ENCODE measurements at places on chromosomes 2 and 18.

DNA sequence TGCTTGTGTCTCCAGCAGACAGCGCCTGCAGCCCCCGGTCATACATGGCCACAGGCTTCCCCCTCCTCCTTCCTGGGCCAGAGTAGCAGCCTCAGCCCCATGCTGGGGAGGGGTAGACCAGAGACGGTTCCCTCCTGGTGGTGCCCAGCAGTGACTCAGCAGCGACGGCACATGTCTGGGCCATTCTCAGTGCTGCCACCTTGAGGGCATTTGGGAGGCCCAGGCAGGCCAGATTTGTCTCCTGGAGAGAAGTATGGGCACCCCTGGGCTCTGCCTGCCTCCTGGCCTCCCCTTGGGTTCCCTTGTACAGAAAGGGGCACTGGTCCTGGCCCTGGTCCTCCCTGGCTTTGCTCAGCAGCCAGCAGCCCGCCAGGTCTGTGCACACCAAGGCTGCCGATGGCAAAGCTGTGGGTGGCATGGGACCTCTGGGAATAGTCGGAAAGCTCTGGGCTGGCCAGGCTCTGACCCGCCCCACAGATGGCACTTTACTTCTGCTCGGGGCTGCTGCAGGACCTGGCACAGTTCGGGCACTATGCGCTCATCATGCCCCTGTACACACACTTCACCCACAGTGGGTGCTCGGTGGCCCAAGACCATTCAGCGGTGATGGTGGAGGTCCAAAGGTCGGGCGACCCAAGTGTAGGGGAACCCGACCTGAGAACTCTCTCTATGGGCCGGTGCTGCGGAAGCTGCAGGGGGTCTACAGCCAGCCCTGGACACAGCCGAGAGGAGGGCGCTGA is 11.4 kb upstream of the ALPI start:
- no peak overlapping the region for H3K27ac ChIP-seq
- H3K27me3 ChIP-seq, result no peaks in the 10 kb centered on the region
- no peaks in the 10 kb centered on the region for H3K4me1 ChIP-seq
- no peaks in the 10 kb centered on the region for H3K36me3 ChIP-seq

- peak overlapping the region; percentile 71 for H3K27ac ChIP-seq
- H3K4me1 ChIP-seq, result peaks cover 25% of the 10 kb centered on the region
- no peaks in the 10 kb centered on the region for H3K27me3 ChIP-seq
- no peaks in the 10 kb centered on the region for H3K36me3 ChIP-seq
Measured at GRCh38 chr2:62189196-62189595, 6.7 kb upstream of the B3GNT2 start.

DNA sequence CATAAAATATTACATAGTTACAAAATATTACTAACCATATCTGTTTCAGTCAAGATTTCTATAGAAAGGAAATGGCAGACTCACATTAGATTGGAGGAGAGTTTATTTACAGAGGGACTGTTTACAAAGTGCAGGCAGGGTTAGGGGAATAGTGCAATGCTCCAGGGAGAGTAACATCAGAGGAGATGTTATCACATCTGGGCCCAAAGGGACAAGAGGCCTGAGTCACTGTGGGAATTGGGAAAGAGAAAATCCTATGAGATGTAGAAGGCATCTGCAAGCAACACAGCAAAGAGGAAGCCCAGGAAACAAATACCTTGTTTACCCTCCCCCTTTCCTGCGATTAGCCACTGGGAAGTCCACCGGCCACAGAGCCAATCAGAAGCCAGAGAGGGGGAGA is 227.3 kb upstream of the TANK start:
- peaks cover 6% of the 10 kb centered on the region for H3K4me1 ChIP-seq
- no peak overlapping the region for H3K4me3 ChIP-seq
- H3K27me3 ChIP-seq, result no peaks in the 10 kb centered on the region

DNA sequence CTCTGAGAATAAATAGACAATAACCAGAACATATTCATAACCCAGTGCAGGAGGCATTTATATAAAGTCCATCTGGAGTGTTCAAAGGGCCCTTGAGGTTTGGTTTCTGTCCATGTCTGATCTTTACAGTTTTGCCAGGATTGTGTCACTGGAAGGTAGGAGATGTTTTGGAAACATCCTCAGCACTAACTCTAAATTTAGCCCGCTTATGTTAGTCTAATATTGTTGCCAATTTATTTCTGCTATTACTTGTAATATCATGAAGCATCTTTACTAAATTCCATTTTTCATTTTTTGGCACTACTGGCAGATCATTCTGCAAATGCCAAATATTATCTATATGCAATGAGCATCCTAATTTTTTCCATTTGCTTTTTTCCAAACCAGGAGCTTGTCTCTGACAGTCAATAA is 22.4 kb upstream of the REV1 start:
- no peaks in the 10 kb centered on the region for H3K27me3 ChIP-seq
- H3K4me3 ChIP-seq, result no peak overlapping the region
- no peaks in the 10 kb centered on the region for H3K4me1 ChIP-seq

GRCh38 chr2:234488913-234489451 is 7.9 kb downstream of the ARL4C start:
- no peak overlapping the region for H3K27ac ChIP-seq
- H3K36me3 ChIP-seq, result no peaks in the 10 kb centered on the region
- DNase-seq, result no peak
- no peaks in the 10 kb centered on the region for H3K27me3 ChIP-seq
- no peaks in the 10 kb centered on the region for H3K4me1 ChIP-seq

- no peak for DNase-seq
- H3K36me3 ChIP-seq, result no peaks in the 10 kb centered on the region
- H3K27me3 ChIP-seq, result peaks cover 6% of the 10 kb centered on the region
- H3K27ac ChIP-seq, result no peak overlapping the region
- H3K4me1 ChIP-seq, result no peaks in the 10 kb centered on the region
Measured at GRCh38 chr18:5196253-5197031, 615 bp downstream of the AKAIN1 start.

GRCh38 chr2:237702441-237703391 is 75.3 kb downstream of the LRRFIP1 start:
- peaks cover 25% of the 10 kb centered on the region for H3K4me1 ChIP-seq
- H3K27ac ChIP-seq, result peak overlapping the region; percentile 53
- no peak for DNase-seq
- H3K27me3 ChIP-seq, result no peaks in the 10 kb centered on the region

DNA sequence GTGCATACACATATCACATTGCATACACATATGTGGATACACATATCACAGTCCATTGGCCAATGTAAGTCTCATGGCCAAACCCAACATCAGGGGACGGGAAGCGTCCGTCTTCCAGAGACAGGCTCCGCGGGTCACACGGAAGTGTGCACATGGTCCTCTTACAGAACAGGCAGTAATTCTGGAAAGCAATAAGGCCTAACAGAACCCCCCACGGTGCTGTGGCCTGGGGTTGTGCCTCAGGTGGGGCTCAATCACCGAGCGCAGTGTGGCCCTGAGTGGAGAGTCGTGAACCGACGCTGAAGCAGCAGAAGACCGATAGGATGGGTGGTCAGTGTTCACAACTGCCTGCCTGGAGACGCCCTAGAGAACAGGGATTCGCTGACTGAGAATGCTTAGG is 857.3 kb downstream of the GALR1 start:
- no peaks in the 10 kb centered on the region for H3K36me3 ChIP-seq
- H3K27me3 ChIP-seq, result no peaks in the 10 kb centered on the region
- H3K4me1 ChIP-seq, result no peaks in the 10 kb centered on the region
- no peak for DNase-seq
- no peak overlapping the region for H3K4me3 ChIP-seq

DNA sequence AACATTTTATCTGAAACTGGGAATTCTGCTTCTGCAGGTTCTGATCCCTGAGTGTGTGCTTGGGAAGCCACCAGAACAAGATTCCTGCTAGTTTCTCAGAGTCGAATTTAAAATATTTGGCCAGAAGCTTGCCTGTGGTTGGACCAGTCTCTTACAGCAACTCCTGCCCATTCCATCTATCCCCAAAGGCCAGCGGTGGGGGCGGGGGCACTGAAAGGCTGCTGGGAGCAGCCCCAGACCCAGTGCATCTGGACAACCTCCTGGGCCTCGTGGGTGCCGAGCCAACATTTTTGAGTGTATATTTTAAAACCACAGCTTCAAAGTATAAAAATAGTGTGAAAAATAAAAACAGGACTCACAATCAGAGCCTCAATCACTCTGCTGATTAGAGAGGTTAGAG is 38.6 kb upstream of the ZFP36L2 start:
- H3K4me1 ChIP-seq, result no peaks in the 10 kb centered on the region
- no peak for DNase-seq
- H3K27me3 ChIP-seq, result no peaks in the 10 kb centered on the region
- H3K4me3 ChIP-seq, result no peak overlapping the region
- H3K36me3 ChIP-seq, result no peaks in the 10 kb centered on the region

GRCh38 chr2:121705390-121705789 is 31.3 kb downstream of the NIFK start:
- DNase-seq, result no peak
- H3K36me3 ChIP-seq, result no peaks in the 10 kb centered on the region

DNA sequence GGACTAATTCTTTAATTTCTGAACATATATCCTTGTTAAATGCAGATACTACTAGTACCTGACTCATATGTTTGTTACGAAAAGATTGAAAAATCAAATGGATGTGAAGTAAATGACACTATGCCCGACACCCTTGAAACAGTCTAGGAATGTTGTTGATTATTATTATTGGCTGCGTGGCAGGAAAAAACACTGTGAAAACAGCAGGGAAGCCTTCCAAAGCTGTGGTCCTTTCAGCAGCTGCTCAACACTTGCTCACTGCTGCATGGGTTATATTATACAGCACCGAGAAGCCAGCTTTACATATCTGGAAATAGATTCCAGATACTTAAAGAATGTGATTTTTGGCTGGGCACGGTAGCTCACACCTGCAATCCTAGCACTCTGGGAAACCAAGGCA is 26.5 kb downstream of the CRYGD start:
- H3K27me3 ChIP-seq, result no peaks in the 10 kb centered on the region
- no peak overlapping the region for H3K4me3 ChIP-seq
- DNase-seq, result no peak
- no peaks in the 10 kb centered on the region for H3K4me1 ChIP-seq
- no peaks in the 10 kb centered on the region for H3K36me3 ChIP-seq

DNA sequence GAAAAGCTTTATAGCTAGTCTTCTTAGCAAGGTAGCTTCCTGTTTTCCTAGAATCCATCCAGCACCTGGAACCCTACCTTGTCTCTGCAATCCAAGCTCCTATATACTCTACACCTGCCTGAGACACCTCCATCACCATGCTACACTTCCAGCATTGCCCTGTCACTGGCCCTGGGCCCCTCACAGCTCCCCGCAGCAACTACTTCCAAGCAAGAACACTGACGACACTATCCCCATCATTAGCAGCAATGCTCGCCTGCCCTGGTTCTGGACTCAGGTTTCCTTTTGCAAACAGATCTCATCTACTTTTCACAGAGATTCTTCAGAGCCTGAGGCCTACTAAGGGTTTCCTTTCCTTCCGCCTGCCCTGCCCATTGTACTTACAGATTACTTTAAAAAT is 121.1 kb downstream of the DTNB start:
- DNase-seq, result no peak
- no peaks in the 10 kb centered on the region for H3K36me3 ChIP-seq
- no peaks in the 10 kb centered on the region for H3K4me1 ChIP-seq
- H3K27ac ChIP-seq, result no peak overlapping the region
- H3K4me3 ChIP-seq, result no peak overlapping the region

DNA sequence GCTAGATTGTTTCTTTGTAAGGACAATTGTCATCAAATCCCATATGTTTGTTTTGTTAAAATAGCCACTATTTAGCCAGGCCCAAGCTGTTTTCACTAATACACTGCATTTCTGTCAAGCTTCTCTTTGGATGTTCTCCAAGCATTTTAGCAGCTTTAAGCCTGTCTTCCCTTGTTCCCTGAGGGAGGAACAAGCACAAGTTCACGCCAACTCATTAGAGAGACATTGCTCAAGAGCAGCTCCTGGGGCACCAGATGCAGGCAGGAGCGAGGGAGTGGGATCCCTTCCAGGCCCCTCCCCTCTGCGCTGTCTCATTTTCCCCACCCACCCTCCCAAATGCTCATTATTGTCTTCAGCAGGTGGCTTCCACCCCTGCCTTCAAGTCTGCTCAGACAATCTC is 32.6 kb upstream of the PPP3R1 start:
- DNase-seq, result no peak
- H3K27ac ChIP-seq, result no peak overlapping the region
- H3K4me1 ChIP-seq, result peaks cover 7% of the 10 kb centered on the region
- no peaks in the 10 kb centered on the region for H3K27me3 ChIP-seq
- no peaks in the 10 kb centered on the region for H3K36me3 ChIP-seq

- H3K4me3 ChIP-seq, result no peak overlapping the region
- no peaks in the 10 kb centered on the region for H3K27me3 ChIP-seq
- no peaks in the 10 kb centered on the region for H3K4me1 ChIP-seq
- DNase-seq, result no peak
Measured at GRCh38 chr18:8450013-8450412, 159.2 kb upstream of the RAB12 start.

GRCh38 chr2:37892436-37893114 is 32.5 kb upstream of the RMDN2 start:
- no peak overlapping the region for H3K4me3 ChIP-seq
- H3K36me3 ChIP-seq, result no peaks in the 10 kb centered on the region
- H3K27ac ChIP-seq, result no peak overlapping the region
- no peaks in the 10 kb centered on the region for H3K27me3 ChIP-seq
